Spinal cord (tissue), 10 donors: ENCODE measurements at places on chromosomes 5 and 9. TPM values are rescaled to one million over a fixed set of nuclear protein-coding genes. Genes with fewer than 3 reads are reported as not detected.

PIP5KL1 gene
- polyA plus RNA-seq: 19.1 TPM

HMGCS1 gene
- polyA plus RNA-seq: 535 TPM

MARCOL gene
- polyA plus RNA-seq: 0.14 TPM

FAM169A gene
- 37.6 TPM for polyA plus RNA-seq
